ENCODE measurements at places on chromosomes 13 and 19.

DNA sequence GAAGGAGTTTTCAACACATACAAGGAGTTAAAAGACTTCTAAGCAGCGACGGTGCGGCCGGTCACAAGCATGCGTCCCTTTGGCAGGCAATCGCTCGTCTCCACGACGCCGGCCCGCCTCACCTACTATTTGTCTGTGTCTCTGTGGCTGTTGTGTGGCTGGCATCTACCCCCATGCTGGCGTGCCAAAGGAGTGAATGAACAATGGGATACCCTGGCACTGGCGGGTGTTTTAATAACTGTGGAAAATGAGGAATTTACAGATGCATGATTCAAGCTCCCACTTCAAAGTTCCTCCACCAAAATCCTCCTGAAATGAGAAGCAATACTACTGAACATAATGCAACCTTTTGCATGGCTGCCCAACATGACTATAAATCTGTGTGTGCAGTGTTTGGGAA lies 176.6 kb downstream of the KLF5 start:
- peak; percentile 76 for DNase-seq

DNA sequence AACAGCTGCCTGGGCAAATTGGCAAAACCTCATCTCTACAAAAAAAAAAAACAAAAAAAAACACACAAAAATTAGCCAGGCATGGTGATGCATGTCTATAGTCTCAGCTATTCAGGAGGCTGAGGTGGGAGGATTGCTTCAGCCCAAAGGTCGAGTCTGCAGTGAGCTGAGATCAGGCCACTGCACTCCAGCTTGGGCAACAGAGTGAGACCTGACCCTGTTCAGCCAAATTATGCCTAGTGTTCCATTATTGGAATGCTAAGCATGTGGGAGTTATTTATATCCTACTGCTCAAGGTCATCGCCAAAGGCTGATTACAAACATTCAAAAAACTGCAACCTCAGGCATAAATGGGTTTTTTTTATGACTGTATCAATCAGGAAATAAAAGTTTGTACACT lies 1251.0 kb upstream of the PCDH9 start:
- DNase-seq: no peak

DNA sequence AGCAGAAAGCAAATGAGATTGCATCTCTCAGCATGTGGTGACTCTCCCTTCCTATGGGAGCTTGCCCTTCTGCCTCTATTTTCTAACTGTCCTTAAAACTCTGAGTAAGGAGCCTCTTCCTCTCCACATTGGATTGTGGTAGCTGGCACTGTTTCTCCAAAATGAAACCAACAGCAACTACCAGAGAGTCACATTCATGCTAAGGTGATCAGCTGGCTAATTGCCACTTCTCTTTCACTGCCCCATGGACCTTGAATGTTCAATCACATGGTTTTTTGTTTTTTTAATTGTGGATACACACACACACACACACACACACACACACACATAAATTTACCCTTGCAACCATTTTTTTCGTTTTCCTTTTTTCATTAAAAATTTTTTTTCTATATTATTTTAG lies 154.7 kb upstream of the TSC22D1 start:
- no peak for DNase-seq

- DNase-seq: no peak
These were observed 884.7 kb downstream of the DIAPH3 start for GRCh38 chr13:59279028-59279427.

- DNase-seq: peak; percentile 37
These were observed 15.0 kb upstream of the DHRS12 start for GRCh38 chr13:51818781-51819511.

DNA sequence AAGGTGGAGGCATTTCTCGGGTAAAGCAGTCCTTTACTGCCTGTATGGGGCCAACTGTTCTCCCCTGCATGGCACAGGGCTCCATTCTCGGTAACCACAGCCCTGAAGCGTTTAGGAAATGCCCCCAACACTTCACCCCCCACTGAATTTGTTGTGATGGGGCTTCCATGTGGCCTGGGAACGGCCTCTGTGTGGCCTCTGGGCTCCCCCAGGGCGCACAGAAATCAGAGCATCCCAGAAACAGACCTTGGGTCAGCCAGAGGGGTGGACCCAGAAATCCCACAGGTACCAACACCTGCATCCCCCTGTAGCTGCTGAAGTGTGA lies 153.7 kb upstream of the VSTM2B start:
- no peak for DNase-seq

DNA sequence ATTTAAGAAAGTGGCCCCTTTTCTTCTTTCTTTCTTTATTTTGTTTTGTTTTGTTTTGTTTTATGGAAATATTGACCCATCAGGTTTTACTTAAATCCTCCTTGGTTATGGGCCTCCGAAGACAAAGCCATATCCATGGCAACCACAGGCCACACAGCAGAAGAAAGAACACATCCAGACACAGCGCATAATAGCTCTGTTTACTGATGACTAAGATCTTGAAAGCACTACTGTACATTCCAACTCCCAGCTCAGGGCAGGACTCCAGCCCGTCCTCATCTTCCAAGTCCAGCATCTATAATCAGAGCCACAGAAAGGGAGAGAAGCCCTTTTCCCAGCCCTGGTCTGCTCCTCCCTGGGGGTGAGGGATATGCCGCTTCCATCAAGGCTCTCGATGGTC lies 84.3 kb downstream of the NUFIP1 start:
- DNase-seq: peak; percentile 99

DNA sequence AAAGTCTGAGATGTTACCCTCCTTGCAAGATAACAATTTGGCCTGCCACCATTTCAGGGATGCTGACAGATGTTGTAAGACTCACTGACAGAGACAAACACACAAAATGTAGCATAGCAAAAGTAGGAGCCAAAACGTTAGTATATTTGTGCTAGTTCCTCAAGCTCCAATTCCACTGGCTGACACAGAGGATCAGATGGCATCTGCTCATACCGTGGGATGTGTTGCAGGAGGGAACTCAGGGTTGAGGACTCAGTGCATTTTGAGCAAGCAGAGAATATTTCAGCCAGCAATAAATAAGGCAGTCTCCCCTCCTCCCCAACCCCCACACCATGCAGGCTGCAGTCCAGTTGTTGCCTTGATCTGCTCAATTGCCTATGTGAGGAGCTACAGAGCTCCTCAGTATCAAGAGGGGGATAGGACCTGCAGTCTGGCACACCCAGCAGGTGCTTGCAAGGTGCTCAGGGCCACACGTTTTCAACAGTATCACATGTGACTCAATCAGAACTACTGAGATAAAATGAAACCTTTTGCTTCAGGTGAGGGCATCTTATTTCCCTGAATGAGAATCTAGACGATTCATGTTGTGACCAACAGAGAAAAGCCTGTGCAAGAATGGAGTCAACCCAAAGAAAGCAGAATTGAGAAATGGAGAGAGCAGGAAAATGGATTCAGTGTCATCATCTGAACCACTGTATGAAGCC lies 23.6 kb upstream of the LRCH1 start:
- no peak for DNase-seq

- DNase-seq: peak; percentile 9
These were observed 2.9 kb upstream of the PCDH8 start for GRCh38 chr13:52851137-52851962.

GRCh38 chr19:30284885-30285284 lies 87.3 kb upstream of the ZNF536 start:
- DNase-seq: no peak

- peak; percentile 84 for DNase-seq
These were observed 309.4 kb upstream of the KLF12 start for GRCh38 chr13:74443631-74444030.

Data from AG10803 (cell line).